ENCODE measurements at places on chromosomes 6 and 20.

DNA sequence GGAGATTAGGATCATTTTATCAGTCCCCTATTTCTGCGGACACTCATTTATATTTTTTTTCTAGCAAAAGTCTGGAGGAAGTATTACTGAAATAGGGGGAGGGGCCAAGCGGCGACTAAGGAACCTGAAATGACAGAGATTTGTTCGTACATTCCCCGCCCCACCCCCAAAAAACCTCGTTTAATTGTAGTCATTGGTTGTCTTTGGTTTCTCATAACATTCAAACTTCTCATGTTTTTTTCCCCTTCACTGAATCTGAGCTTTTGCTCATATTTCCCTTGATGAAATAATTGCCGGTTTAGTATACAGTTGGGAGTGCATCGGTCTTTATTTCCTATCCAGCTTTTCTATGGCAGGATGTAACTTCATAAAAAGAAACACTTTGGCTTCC, 768 bp upstream of the FYN start:
- DNase-seq: peak; percentile 25

DNA sequence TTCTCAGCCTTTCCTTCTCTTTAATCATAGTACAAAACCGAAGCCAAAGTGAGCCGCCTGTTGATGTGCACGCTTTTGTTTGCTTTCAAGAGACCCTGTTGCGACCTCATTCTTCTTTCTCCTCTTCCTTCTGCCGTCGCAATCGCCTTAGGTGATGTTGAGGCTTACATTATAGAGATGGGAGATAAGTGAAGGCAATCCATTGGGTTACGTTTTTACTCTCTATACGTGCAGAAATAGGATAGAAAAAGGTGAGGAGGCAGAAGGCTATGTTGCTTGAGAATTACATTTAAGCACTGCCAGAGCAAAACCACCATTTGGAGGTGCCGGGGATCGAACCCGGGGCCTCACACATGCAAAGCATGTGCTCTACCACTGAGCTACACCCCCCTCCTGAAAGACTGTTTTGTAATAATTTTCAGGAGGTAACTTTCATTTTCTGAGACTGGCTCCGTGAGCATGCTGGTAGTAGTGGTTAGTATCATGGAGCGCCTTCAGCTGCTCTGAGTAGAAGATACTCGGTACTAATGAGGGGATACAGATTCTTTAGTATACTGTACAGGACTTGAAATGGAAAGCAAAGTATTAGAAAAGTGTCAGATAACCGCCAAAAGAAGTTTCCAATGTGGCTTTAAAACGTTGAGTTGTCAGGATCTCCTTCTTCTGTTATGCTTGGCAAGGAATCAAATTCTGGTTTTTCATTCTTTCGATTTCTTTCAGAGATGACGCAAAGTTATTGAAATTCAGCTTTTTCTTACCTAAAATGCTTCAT, 165.6 kb downstream of the TRIM27 start:
- DNase-seq: peak; percentile 74

- no peak for DNase-seq
Observed at GRCh38 chr6:96563853-96564252, 925 bp downstream of the FHL5 start.

DNA sequence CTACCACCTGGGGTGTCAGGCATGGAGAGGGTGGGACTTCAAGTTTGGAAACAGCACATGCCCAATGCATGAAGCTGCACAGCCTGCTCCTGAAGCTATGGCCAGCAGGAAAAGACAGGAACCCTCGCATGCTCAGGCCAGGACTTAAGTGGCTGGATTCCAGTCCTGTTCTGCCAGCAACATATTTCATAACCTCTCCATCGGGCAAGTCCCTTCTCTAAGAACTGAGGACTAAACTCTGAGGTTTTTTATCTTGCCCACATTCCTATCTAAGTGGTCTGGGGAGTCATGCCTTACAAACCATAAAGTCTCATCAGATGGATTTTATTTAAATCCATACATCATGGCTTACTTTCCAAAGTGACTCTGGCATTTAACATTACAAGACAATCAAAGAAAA, 27.5 kb upstream of the AGPAT4 start:
- no peak for DNase-seq

- DNase-seq: no peak
Observed at GRCh38 chr20:49276161-49276960, 1.5 kb downstream of the ZNFX1 start.

DNA sequence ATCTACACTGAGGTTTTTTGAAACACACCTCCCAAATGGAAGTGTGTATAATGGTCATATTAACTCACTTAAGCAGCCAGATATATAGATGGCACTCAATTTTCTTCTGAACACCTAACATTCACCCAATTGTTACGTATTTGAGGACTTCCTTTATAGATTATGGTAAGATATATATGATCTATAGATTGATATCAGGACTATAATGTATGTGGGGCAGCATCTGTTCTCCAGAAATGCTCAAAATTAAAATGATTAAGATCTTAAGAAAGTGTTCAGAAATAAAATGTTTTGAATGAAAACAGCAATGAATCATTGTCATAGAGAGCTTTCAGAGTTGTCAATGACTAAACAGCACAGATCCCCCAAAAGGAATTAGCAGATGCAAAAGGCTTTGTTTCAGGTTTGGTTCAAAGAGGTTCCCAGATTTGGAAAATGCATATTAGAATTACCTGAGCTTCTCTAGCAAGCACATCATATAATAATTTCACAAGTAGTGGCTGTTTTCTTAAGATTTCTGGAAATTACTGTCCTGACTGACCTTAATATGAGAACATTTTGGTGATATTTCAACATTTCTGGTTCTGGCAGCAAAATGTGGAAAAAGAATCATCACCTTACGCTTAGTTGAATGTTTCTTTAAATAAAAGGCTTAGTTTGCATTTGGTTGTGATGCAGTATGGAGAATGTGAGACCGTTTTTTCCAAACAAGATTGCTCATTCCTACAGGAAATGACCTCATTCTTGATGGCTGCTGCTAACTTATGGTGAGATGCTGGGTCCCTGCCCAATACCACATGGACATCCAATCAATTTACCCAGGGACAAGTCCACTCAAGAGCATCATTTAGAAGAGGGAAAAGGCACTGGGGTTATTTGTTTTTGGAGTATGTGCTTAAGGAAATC, 31.5 kb downstream of the TRAF3IP2 start:
- no peak for DNase-seq

DNA sequence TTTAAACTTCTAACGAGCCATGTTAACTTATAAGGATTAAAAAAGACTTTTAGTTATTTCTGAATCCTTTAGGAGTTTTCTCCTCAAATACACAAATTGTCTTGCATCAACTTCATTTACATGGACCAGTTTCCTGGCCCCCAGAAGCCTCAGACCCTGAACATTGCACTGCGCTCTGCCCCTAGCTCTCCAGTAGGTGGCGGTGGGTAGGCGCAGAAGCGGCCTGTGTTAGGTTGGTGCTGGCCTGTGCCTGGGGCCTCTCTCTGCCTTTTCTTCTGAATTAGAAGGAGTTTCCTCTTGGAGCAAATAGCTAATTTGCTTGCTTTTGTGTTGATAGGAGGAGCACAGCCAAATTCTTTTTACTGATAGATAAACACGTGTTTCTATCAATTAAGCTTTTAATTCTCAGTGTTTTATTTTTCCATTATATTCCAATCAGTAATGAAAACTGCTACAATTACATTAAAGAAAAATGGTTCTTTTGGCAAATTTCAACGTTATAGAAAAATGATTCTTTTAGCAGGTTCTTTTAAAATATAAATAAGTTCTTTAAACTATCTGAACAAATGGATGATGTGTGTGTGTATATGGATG, 44.4 kb downstream of the DTD1 start:
- peak; percentile 82 for DNase-seq

DNA sequence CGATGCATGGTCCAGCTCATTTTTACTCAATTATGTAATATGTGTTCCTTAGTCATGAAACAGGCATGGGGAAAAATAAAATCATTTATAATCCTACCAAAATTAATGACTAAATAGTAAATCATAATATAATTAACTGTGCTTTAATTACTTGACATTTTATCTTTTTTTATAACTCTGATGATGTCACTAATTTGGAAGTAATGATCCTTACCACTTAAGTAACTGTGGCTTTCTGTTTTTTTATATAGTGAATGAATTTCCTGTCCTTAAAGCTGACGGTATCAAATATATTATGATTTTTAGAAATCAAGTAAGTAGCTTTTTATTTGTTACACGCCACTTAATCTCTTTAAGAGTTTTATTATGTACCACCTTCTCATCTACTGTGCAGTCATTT, 32.2 kb downstream of the CSE1L start:
- DNase-seq: no peak

DNA sequence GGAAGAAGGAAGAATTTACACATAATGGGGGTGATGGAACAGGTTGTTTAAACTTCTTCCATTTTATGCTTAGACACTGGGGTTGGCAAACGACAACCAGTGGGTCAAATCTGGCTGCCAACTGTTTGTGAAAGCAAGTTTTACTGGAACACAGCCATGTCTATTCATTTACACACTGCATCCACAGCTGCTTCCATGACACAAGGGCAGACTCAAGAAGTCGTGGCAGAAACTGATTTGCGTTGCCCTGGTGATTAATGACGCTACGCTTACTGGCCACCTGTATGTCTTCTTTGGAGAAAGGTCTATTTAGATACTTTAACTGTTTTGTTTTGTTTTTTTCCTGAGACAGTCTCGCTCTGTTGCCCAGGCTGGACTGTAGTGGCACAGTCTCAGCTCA, 19.0 kb downstream of the CTCFL start:
- DNase-seq: no peak

DNA sequence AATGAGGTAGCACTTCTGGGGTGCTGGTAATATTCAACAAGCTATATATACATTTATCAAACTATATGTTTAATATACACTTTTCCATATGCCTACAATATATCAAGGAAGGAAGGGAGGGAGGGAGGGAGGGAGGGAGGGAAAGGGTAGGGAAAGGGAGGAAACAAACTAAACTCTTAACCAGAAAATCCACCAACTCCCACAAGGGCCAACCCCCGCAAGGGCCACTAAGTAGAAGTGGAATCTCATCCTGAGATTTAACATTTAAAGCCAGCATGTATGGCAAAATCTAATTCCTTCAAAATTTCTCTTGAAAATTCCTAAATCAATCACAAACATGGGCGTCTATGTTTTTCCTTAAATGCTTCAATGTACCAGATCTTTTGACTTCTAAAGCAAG, 298.6 kb upstream of the THEMIS start:
- no peak for DNase-seq

DNA sequence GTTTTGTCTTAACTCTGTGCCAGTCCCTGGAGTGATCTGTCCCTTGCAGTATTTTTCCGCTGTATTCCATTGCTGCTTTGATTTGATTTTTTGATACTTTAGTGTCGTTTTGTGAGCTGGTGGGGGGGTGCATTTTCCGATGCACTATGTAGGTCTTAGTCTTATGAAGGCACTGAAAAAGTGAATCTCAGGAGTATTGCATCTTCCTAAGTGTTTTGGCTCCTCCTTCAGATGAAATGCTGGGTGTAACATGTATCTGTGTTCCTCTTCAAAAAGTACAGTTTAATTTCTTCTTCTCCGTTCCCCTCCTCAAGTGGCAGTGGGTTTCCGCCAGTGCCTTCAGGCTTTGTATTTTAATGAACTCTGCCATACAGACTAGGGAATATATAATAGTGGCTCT, 580.7 kb upstream of the GJE1 start:
- DNase-seq: no peak

- DNase-seq: no peak
Observed at GRCh38 chr6:109143191-109143590, 47.9 kb downstream of the CEP57L1 start.

DNA sequence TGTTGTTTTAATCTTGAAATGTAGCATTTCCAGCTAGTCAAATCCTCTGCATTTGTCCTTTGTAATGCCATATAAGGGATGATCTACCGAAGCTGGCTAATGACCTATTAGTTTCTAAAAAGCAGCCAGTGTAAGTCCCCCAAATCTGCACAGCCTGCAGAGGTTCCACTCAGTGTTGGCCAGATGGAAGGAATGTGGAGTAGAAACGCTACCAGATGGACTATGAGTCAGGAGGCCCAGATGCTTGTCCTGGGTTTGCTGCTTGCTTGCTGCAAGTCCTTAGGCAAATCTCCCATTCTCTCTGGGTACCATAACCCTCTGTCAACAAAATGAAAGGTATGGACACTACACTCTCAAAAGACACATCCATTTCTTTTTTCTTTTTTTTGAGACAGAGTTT, 149.8 kb downstream of the BTBD9 start:
- DNase-seq: no peak

GRCh38 chr6:54068694-54069093, 42.5 kb upstream of the MLIP start:
- no peak for DNase-seq

GRCh38 chr20:4484379-4484997, 237.2 kb upstream of the PRND start:
- peak; percentile 13 for DNase-seq

- no peak for DNase-seq
Observed at GRCh38 chr20:61249626-61250025, 2.4 kb upstream of the CDH4 start.

DNA sequence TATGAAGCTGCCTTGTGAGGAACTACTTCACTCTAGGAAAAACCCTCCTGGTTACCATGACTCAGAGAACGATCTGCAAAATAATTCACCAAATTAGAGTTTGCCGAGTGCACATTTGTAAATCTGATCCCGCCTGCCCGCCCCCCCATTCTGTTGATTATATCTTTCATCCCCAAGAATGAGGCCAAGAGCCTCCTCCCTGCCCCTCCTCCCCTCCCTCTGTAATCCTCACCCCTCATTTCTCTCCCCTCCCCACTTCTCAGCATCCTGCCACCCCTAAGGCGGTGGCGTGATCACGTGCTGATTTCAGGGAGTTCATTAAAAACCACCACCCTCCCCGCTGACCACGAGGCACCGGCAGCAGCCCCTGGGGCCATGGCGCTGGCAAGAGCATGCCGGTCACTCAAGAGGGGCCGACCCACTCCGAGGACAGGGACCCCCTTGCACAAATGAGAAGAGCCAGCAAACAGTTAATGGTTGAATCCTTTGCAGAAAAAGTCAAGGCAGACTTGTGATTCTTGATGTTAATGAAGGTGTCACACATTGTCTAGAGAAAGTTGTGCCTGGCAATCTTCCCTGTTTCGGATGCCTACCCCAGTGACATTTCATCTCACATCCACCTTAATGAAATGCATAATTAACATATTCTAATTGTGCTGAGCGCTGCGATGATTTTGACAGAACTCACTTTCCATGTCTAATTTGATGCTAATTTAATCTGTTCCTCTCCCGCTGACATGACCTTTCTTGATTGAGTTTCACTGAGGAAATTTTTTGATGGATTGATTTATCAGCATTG, 247.9 kb downstream of the ZNF217 start:
- no peak for DNase-seq

DNA sequence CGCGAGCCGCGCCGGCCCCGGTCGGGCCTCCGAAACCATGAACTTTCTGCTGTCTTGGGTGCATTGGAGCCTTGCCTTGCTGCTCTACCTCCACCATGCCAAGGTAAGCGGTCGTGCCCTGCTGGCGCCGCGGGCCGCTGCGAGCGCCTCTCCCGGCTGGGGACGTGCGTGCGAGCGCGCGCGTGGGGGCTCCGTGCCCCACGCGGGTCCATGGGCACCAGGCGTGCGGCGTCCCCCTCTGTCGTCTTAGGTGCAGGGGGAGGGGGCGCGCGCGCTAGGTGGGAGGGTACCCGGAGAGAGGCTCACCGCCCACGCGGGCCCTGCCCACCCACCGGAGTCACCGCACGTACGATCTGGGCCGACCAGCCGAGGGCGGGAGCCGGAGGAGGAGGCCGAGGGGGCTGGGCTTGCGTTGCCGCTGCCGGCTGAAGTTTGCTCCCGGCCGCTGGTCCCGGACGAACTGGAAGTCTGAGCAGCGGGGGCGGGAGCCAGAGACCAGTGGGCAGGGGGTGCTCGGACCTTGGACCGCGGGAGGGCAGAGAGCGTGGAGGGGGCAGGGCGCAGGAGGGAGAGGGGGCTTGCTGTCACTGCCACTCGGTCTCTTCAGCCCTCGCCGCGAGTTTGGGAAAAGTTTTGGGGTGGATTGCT, 1.3 kb downstream of the VEGFA start:
- DNase-seq: peak; percentile 72
